ENCODE measurements at places on chromosomes 12 and 14.

DNA sequence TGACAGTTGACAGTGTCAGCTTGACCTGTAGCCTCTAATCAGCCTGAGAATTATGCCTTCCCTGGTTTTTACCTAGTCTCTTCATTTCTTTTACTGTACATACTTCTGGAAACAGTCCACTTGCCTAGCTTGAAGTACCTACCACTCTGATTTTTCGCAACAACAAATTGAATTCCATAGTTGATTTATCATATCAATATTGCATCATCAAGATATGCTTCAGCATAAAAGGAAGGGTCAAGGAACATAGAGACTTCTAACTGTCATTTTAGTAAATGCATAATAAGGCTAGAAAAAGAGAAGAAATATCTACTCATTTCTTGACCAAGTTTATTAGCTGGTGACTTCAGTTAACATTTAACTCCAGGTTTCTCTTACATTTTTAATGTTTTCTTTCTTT, 174.2 kb upstream of the FAR2 start:
- DNase-seq, result no peak

GRCh38 chr14:59831121-59831730, 39.4 kb downstream of the RTN1 start:
- no peak for DNase-seq

- DNase-seq, result peak; percentile 95
Measured at GRCh38 chr12:179131-179884, 34.6 kb downstream of the SLC6A12 start.

DNA sequence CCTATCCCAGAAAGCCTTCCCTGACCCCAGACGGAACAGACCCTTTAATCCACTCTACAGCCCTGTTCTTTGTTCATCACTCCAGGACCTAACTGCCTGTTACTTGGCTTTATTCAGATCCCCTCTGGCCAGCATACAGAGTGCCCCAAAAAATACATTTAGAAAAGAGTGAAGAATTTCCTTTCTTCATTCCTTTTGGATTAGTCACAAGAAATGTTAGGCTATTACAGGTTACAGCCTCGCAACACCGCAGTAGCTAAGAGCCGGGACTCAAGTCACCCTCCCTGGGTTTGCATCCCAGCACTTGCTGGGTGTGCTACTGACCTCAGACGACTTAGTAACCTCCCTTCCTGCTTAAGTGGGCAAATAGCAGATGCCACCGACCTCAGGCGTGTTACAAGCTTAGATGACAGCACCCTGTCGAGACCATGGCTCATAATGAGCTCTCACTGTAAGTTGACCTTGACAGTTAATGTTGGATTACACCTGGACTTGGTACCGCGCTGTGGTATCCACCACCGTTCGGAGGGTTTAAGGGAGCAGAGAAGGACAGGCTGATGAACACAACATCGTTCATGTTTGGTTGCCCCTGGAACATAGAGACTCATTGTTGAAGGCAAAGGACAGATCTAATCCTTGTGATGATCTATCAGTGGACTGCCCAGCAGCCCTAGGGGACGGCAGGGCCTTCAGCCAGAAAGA, 12.9 kb downstream of the GLRX5 start:
- no peak for DNase-seq

DNA sequence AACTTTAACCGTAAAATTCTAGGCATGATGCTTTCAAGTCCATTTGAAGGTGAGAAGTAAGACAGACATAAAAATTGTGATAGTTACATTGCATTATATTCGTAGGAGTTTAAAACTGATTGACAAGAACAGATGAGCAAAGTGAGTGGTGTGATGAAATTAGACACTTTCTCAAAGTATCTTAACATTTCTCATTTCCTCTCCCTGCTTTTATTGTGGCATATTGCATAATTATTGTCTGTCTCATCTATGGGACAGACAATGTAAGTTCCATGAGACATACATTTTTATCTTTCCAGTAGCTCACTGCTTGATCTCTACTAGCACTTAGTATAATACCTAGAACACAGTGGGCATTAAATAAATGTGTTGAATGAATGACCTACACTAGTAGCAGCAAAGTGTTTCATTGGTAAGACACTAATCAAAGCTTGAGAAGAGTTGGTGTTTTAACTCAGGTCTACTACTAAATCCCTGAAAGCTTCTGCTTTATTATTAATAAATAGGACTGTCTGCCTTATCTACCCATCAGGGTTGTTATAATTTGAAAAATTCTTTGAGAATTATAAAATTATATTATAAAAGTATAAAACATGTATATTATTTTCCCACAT, 19.0 kb downstream of the A2M start:
- DNase-seq, result no peak

DNA sequence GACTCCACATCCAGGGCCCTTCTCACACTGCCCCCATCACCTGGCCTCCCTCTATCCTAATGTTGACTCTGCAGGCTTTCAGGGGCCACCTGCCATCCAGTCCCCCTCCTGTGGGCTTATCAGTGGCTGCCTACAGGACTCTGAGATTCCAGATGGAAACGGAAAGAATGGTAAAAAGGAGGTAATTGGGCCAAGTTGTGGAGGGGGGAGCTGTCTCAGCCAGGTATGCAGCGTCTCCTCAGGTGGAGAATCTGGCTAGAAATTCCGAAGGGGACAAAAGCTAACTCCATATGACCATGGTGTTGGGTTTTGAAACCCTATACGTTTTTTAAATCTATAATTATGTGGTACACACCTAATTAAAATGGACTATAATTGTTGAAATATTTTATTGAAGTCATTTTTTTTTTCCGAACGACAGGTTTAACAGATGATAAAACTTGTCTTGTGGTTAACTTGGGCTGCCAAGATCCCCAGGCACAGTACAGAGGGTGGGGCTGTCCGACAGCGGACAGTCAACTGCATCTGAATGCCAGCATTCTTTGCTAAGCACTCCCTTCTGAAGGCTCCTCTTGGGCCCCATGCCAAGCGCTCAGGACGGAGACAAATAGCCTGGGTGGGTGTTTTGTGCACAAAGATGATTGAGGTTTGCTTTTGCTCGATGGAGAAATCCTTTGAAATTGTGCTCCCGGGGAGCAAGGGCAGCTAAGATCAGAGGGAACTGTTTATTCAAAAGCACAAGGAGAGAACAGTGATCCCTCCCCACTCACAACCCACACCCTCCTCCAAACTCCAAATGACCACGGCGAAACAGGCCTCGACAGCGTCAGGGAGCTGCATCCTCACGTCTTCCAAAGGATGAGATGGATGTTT, 365.6 kb downstream of the BCL11B start:
- DNase-seq, result no peak

DNA sequence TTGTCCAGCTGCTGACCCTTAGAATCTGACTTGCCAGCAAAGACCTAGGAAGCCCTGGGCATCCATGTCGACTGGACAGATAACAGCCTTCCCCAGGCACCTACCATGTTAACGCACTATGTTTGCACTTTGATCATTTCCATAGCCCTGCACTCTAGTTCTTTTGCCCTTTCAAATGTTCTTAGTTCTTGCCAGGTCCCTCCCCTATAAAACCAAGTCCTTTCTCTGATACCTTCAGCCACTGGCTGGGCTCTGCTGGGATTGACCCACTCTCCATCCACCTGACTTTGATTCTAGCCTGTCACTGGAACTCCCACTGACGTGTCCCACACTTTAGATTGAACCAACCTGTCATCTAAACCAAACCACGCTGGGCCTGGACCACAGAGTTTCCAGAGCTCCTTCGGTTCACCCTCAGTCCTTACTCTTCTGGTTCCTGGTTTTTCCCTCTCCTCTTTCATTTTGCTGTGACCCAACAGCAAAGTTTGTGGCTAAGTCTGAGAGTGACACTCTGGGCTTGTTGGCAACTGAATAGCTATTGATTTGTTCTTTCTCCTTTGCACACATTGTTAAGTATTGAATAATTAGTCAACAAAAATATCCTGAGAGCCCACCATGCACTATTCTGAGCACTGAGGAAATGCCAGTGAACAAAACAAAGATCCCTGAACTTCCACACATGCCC, 51.8 kb upstream of the STK38L start:
- no peak for DNase-seq

GRCh38 chr14:61780125-61780524, 17.9 kb downstream of the SNAPC1 start:
- no peak for DNase-seq

DNA sequence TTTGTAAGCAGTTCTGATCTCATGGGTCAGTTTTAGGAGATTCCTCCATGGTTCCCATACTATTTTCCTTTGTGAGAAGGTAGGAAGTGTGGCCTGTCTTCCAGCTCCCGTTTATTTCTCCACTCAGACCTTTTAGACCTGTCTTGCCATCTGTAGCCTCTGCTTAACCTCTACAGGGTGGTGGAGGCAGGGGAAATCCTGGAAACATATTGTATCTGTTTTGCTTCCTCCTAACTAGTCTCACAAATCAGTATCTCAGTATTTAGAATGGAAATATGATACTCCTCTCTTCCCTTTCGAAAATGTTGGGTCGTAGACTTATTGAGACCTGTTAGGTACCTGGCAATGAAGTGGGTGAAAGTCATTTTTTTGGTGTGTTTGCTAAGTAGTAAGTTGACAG, 399.4 kb upstream of the RGS6 start:
- no peak for DNase-seq

GRCh38 chr12:28096649-28097048, 93.6 kb upstream of the CCDC91 start:
- peak; percentile 50 for DNase-seq

- DNase-seq, result no peak
Measured at GRCh38 chr12:88305254-88305890, 163.3 kb downstream of the TMTC3 start.

- DNase-seq, result no peak
Measured at GRCh38 chr14:104593241-104593701, 11.3 kb downstream of the TMEM179 start.

- DNase-seq, result no peak
Measured at GRCh38 chr12:71671816-71672215, 7.7 kb downstream of the THAP2 start.

GRCh38 chr14:56300495-56300894, 182.3 kb downstream of the PELI2 start:
- DNase-seq, result no peak

GRCh38 chr14:26286081-26286912, 311.5 kb downstream of the NOVA1 start:
- no peak for DNase-seq

DNA sequence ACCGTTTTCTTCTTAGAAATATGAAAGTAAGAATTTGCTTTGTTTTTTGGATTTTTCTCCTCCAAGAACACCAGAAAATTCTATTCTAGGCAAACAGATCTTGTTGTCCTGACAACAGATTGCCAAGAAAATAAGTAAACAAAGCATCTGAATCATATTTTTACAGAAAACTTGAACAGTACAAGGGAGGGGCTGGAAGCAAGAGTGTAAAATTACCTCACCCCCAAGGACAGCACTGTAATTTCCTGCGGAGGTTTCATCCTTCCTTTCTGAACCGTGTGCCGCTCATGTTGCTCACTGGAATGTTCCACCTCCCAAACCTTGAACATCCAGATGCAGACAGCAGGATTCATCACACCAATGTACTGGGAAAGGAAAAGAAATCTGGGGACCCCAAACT, 5.4 kb upstream of the CAMKK2 start:
- no peak for DNase-seq

- no peak for DNase-seq
Measured at GRCh38 chr14:104817930-104818713, 17.2 kb downstream of the ZBTB42 start.

GRCh38 chr12:110330124-110330523, 49.1 kb downstream of the ATP2A2 start:
- no peak for DNase-seq

- DNase-seq, result no peak
Measured at GRCh38 chr14:25680934-25681333, 631.0 kb upstream of the STXBP6 start.

GRCh38 chr14:71539650-71540285, 392.5 kb upstream of the RGS6 start:
- no peak for DNase-seq

GRCh38 chr12:46227616-46228015, 41.2 kb downstream of the SLC38A1 start:
- no peak for DNase-seq

- DNase-seq, result peak; percentile 34
Measured at GRCh38 chr12:120225852-120226640, 25.1 kb upstream of the RPLP0 start.

DNA sequence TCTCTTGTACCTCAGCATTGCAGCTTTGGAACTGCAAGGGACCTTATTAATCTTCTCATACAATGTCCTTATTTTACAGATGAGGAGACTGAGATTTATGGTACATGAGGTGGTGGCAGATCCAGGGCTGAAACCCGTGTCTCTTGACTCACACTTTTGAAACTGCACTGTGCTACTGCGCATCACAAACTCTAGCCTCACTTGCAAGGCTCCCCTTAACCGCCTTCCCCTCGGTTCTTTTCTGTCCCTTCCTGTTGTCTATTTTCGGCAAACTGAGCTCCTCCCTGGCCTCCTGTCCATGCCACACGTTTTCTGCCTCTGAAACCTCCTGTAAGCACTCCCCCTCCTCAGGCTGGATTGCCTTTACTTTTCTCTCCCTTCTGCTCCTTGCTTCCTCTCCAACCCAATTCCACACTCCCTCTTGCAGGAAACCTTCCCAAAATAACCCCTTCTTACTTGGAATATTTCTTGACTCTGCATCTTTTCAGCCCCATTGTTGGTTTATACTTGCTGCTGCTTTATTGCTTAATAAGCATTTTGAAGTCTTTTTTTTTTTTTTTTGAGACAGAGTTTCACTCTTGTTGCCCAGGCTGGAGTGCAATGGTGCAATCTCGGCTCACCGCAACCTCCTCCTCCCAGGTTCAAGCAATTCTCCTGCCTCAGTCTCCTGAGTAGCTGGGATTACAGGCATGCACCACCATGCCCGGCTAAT, 72.4 kb upstream of the CISTR start:
- no peak for DNase-seq

- no peak for DNase-seq
Measured at GRCh38 chr12:87467936-87468335, 561.3 kb downstream of the C12orf50 start.

DNA sequence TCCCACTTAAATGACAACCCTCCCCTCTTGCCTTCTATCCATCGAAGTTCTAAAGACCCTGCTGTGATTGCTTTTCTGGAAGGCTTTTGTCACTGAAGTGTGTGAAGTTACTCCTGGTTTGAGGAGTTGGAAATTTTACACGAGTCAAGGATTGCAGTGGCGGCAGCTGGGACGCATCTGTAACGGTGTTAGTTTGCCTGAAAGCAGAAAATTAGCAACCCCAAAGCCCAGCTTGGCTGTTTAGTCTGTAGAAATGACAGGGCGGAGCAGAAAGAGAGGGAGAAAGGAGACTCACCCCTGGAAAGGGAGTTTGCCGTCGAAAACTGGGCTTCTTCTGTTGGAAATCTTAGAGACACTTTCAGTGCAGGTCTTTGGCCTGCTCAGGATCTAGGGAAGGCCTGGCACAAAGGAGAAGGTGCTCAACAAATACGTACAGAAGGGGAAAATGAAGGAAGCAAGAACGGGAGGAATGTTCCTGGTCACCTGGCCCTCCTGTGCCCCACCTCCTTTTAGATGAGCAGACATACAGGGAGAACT, 931 bp upstream of the MYF5 start:
- no peak for DNase-seq

DNA sequence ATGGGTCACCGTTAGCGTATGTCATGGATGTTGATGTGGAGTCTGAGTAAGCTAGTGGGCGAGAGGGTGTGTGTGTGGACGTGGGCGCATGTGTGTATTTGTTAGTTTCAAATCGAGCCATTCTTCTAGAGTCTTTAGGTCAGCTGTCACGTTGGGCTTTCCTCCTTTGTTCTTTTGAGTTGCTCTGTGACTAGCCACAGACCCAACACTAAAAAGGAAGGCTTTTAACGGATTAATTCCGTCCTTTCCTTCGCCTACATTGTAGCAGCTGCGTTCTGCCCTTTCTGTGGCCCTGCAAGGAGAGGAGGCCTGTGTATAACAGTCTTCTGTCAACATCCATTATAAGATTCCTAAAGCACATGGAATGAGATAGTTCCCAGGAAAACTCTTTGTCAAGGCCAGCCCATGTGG, 117.2 kb upstream of the DNM1L start:
- DNase-seq, result no peak

All from NCI-H2081 (cell line).